Thoracic aorta (tissue), 2 donors: ENCODE measurements at places on chromosomes 4 and X.

- no peak for DNase-seq
Measured at GRCh38 chrX:69523314-69523713, 19.2 kb downstream of the NALF2 start.

GRCh38 chr4:14289708-14290107 lies 662.2 kb upstream of the BOD1L1 start:
- no peak for DNase-seq

GRCh38 chrX:57643698-57644097 lies 36.4 kb downstream of the NLRP2B start:
- DNase-seq, result no peak

- DNase-seq, result no peak
Measured at GRCh38 chrX:108464604-108465003, 25.0 kb downstream of the COL4A5 start.

DNA sequence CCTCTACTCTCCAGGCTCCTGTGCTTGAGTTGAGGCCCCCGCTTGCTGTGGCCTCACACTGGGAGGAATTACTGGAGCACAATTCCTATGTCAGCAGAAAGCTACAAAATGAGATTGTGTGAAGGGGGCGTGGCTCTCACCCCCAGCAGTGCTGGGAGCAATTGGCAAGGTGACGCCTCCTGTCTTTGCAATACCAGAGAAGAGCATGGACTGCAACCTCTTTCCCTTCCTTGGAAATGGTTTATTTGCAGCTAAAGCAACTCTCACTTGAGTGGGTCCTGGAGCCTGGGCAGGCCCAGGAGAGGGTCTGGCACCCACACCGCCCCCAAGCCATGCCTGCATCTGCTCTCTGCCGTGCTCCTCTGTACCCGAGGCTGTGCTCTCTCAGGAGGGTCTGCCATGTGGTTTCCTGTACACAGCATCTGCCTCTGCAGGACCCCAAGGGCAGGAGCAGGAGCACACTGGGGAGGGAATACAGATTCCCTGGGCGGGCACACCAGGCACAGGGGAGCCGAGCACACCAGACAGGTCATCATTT lies 32.9 kb upstream of the HGFAC start:
- no peak for DNase-seq

- no peak for DNase-seq
Measured at GRCh38 chr4:37439809-37440474, 195.4 kb downstream of the NWD2 start.

DNA sequence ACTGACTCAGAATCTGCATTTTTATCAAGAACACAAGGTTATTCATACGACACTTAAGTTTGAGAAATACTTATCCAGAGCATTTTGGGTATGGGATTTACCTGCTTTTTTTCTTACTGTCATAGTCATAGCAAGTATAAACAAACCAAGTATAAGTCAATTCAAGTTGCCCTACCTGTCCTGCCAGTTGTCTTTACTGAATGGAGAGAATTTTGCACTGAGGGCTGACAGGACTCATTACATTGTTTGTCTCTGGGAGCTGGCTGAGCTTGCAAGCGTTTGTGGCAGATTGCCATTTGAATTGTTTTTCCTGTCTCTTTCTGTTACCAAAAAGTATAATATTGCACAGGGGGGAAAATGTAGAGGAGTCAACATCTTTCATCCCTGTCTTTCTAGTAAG lies 278.9 kb upstream of the MAGEC2 start:
- no peak for DNase-seq

DNA sequence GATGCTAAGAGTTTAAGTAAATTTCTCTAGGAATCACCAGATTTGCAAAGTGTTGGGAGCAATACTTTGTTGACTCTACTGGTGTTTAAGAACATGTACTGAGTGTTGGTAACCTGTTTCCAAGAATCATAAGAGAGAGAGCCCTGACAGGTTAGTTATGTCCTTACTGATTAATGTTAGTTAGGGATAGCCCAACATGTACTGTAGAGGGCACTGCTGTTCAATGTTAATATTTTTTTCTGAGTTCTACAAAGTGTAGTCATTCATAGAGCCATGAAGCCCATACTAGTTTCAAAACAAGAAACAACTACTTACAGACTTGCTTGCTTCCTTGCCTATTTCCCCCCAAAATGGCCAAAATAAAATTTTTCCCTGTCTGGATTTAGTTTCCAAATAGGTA lies 11.9 kb downstream of the TMPRSS11D start:
- no peak for DNase-seq

GRCh38 chr4:48133669-48134068 lies 381 bp downstream of the TXK start:
- DNase-seq, result no peak

GRCh38 chr4:123017636-123018395 lies 95.4 kb upstream of the NUDT6 start:
- no peak for DNase-seq

DNA sequence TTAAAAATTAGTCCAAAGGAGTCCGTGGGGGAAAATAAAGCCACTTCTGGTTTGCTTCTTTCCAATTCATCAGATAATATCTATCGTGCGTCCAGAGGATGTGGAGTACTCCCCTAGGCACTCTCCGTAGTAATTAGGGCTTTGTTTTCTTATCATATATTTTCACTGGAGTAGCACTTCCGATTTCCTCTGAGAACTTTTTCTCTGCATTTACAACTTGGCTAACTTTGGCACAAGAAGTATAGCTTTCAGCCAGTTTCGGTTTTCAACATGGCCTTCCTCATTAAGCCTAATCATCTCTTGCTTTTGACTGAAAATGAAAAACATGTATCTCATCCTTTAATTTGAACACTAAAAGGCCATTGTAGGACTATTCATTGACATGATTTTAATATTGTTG lies 80.5 kb downstream of the CASP3 start:
- no peak for DNase-seq

GRCh38 chr4:108043526-108043925 lies 53.8 kb downstream of the HADH start:
- DNase-seq, result no peak

DNA sequence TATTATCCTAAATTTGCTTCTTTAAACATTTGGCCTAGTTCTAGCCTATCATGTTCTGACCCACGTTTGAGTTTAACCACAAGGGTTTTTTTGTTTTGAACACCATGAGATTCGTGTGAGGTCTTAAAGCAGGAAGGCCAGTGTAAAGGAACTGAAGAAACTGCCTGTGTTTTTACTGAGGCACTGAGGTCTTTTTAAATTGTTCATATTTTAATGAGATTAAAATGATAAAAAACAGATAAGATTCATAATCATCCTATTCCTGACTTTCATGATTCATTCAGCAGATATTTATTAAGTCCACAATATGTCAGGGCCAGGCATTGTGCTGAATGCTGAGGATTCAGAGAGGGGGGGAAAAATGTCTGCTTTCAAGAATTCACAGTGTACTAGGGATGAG lies 3.2 kb downstream of the RPS6KA3 start:
- no peak for DNase-seq

DNA sequence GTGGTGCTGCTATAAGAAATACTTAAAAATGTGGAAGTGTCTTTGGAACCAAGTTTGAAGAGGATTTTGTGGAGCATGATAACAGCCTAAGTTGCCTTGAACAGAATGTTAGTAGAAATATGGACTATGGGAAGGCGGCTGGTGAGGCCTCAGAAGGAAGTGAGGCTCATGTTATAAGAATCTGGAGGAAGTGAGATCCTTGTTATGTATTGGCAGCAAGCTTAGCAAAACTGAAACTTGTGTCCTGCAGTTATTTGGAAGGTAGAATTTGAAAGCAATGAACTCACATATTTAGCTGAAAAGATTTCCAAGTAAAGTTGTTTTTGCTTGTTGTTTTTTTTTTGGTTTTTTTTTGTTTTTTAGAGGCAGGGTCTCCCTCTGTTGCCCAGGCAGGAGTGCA lies 13.6 kb upstream of the MED14 start:
- DNase-seq, result no peak

DNA sequence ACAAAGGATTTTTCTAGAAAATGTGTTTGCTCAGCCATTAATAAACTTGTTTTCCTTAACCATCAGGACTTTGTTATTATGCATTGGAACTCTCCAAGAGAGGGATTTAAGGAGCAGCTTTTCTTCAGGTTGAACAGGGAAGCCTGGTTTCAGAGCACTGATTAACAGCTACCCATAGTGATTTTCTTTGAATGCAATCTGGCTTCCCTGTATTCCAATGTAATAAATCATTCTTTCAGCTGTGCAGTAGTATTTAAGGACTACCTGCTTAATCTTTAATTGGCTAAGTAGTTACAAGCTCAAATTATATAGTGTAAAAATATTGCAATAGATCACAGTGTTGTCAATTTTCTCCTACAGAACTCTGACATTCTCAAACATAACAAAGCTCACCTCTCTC lies 77.5 kb downstream of the TMEM156 start:
- no peak for DNase-seq

- DNase-seq, result no peak
Measured at GRCh38 chr4:100117750-100118149, 72.5 kb downstream of the DDIT4L start.

GRCh38 chr4:134533068-134533467 lies 331.5 kb upstream of the PABPC4L start:
- DNase-seq, result no peak

- DNase-seq, result no peak
Measured at GRCh38 chrX:14243823-14244222, 214.1 kb upstream of the GEMIN8 start.

GRCh38 chr4:86895692-86896488 lies 3.7 kb upstream of the C4orf36 start:
- DNase-seq, result no peak

DNA sequence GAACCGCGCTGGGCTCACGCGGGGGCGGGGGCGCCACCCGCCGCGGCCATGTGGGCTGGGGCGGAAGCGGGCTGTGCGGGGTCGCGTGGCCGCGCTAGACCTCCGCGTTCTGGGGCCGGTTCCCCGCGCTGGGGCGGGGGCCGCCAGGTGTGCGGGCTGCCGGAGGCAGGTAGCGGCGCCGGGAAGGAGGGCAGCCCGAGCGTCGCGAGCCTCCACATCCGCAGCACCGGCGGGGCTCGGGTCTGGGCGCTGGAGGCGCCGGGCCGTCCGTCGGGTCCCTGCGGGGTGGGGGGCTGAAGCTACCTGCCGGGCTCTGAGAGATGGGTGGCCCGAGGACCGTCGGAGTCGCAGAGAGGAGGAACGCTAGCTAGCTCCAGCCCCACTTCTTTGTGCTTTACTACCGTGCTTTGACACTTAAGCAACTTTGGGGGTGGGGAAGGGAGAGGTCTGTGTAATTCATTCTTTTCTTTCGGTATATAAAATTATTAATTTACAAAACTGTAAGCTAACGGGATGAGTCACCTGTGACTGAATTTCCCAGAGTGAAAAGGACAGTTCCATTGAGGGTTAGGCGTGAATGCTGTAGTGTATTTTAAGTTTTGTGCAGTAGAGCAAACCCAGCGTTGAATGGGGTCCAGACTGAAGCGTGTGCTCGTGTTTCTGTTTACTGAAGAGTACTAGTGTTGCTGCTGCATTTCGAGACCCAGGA lies 689 bp downstream of the METAP1 start:
- no peak for DNase-seq

DNA sequence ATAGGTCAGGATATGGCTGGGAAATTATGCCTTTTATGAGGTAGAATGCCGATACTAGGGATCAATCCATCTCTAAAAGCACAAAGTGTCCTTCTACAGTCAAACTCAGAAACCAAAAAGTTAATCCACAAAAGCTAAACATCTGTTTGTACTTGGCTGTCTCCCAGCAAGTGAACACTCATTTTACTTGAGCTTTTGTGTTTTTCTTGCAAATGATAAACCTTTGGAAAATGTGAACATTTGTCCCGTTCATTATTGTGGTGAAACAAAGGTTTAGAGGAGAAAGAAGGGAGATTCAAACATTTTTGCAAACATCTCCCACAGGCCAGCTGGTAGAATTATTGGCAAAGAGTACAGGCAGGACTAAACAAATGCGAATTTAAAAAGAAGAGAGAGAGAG lies 300.6 kb upstream of the SPANXN1 start:
- DNase-seq, result no peak

DNA sequence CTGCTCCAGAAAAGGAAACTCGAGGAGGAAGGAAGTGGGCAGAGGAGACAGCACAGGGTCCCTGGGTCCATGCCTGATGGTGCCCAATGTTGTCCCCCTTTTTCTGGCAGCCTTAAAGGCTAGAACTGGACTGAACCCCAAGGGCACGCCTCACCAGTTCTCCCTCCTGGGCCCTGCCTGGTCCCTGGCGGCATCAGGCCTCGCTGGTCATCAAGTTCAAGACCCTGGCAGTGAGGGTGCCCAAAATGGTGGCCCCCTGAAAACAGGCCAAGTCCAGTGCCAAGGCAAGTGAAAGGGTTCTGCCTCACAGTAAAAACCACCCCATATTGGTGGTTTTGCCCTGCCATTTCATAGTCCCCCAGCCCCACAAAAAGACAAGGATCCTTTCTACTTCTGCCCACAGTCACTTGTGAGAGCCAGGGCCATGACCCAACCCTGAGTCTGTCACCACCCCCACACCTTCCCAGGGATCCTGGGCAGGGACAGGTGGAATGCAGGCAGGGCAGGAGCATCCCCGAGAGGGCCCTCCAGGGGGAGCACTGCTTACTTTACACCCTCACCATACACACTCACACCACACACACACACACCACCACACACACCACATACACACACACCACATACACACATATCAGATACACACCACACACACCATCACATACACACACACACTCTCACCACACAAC lies 107.6 kb downstream of the DCTD start:
- DNase-seq, result no peak

GRCh38 chrX:18146954-18147353 lies 73.7 kb downstream of the BEND2 start:
- DNase-seq, result no peak

DNA sequence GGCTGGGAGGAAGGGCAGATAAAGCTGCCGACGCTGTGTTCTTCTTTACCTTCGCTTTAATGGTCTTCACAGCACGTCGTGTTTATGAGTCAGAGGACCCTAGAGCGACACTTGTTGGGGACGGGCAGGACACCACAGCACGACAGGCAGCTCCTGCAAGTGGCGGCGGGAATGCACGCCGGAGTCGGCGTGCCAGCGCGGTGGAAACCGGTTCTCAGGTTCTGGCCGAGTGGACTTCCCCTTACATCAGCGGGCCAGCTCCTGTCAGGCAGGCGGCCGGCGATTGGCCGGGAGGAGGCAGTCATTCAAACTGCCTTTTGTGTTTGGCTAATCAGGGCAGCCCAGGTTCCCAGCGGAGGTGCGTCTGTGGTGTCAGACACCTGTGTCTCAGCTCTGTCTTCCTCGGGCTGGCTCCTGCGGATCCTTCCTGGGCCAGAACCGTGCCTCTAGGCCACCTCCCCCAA lies 150.9 kb downstream of the SHROOM3 start:
- peak; percentile 46 for DNase-seq

- DNase-seq, result no peak
Measured at GRCh38 chr4:148449921-148450320, 7.7 kb upstream of the NR3C2 start.

GRCh38 chr4:87523307-87523706 lies 5.9 kb downstream of the SPARCL1 start:
- DNase-seq, result no peak
